ENCODE measurements at places on chromosomes 13 and 19.

DNA sequence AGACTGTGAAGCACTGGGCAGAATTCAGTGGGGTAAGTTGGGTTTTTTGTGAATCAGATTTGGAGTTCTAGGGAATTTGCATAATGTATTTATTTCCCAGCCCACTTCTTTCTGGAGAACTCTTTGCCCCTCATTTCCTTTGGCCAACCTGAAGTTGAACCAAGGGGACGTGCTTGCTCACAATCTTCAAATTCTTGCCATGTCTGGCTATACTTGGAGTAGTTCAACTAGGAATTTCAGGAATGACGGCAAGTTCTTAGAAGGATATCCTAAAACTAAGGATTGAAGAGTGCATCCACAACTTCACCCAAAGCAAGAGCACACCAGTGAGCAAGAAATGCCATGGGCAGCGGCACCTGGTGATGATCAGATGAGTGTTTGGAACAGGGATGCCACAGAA is 88.5 kb downstream of the TEX26 start:
- DNase-seq = no peak

GRCh38 chr13:46992383-46992952 is 95.6 kb upstream of the HTR2A start:
- no peak for DNase-seq

- peak; percentile 38 for DNase-seq
Observed at GRCh38 chr19:38142176-38143035, 81.6 kb downstream of the DPF1 start.

GRCh38 chr13:40399756-40400155 is 266.7 kb downstream of the FOXO1 start:
- no peak for DNase-seq

DNA sequence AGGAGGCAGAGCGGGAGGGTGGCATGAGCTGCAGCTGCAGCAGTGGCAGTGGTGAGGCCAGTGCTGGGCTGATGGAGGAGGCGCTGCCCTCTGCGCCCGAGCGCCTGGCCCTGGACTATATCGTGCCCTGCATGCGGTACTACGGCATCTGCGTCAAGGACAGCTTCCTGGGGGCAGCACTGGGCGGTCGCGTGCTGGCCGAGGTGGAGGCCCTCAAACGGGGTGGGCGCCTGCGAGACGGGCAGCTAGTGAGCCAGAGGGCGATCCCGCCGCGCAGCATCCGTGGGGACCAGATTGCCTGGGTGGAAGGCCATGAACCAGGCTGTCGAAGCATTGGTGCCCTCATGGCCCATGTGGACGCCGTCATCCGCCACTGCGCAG is 2.0 kb downstream of the EGLN2 start:
- no peak for DNase-seq

DNA sequence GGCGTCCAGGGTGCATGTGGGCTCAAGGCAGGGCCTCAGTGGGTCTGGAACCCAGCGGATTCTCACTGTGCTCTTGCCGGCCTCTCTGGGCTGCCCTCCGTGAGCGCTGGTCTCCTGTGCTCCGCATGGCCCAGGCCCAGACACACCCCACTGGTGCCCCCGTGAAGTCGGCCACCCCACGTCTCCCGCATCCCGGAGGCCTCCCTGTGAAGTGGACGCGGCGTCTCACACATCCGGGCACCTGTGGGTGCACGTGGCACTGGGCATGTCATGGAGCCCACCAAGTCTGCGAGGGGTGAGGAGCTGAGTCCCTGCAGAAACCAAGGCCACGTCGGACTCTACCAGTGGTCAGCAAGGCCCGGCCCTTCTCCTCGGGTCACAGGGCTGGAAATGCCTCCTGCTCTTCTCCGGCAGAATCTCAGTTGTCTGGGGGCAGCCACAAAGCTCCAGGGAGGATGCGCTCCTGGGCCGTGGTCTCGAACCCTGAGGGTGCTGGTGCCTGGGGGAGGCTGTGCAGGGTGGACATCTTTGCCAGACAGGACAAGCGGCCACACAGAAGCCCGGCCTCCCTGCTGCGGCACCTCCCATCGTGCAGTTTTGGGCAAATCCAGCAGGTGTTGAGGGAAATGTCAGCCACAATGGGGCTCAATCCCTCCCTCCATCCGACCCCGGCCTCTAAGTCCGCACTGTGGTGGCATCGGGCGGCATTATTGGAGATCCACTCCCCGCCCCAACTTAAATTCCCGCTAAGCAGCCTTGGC is 2.2 kb downstream of the C13orf46 start:
- DNase-seq = peak; percentile 8

DNA sequence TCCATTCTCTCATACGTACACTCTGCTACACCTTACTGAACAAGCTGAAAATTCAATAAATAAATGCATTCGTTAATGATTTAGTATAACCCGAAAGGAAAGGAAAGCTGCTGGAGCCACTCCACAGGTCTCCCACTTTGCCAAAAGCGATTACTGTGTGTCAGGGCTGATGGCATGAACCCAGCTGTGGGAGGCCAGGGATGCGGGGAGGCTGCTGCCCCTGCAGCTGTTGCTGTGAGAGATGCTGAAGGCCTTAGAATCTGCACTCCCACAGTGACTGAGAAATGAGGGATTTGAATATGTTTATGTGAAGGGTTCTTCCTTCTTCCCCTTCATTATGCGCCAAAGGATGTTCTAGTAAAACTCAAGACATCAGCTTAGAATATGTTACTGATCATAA is 58.7 kb upstream of the NBEA start:
- no peak for DNase-seq

DNA sequence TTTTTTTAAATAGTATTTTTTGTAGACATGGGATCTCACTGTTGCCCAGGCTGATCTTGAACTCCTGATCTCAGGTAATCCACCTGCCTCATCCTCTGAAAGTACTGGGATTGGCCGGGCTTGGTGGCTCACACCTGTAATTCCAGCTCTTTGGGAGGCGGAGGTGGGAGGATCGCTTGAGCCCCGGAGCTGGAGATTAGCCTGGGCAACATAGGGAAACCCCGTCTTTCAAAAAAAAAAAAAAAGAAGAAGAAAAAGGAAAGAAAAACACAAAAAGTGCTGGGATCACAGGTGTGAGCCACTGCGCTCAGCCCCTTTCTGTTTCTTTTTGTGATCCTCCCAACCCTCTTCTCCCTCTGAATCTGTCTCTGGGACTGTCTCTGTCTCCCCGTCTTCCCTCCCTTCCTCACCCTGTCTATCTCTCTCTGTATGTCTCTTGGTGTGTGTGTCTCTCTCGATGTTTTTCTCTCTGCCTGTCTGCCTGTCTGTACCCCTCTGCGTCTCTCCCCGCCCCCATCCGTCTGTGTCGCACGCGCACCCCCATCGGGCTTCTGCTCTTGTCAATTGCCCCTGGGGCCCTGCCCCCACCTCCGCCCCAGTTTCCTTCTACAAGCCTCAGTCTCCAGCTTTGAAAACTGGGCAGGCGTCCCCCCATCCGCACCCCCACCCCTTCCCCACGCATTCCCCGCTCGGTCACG is 540 bp upstream of the ZFP36 start:
- DNase-seq = no peak

DNA sequence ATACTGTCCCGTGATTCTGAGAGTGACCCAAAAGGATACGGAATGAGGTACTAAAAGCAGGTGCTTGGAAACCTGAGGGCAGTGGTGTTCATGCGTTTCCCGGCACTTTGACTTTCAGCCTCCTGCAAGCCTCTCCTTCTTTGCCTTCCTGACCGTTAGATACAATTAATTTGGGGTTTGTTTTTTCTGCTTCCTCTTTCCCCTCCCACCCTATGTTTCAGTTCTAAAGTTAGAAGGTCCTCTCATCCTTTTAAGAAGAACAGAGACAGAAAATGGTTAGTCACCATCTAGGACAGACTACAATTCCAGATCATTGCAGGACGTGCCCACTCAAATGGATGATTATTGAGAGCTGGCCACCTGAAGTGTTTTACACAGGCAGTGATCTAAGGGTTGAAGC is 1.8 kb upstream of the LILRB4 start:
- DNase-seq = no peak

GRCh38 chr19:55494172-55494761 is 6.0 kb downstream of the SSC5D start:
- no peak for DNase-seq
